NAMALWA (cell line): ENCODE measurements at places on chromosomes 2 and 18.
A peak's percentile ranks its signal among the peaks of the same experiment; 100 is the strongest.

DNA sequence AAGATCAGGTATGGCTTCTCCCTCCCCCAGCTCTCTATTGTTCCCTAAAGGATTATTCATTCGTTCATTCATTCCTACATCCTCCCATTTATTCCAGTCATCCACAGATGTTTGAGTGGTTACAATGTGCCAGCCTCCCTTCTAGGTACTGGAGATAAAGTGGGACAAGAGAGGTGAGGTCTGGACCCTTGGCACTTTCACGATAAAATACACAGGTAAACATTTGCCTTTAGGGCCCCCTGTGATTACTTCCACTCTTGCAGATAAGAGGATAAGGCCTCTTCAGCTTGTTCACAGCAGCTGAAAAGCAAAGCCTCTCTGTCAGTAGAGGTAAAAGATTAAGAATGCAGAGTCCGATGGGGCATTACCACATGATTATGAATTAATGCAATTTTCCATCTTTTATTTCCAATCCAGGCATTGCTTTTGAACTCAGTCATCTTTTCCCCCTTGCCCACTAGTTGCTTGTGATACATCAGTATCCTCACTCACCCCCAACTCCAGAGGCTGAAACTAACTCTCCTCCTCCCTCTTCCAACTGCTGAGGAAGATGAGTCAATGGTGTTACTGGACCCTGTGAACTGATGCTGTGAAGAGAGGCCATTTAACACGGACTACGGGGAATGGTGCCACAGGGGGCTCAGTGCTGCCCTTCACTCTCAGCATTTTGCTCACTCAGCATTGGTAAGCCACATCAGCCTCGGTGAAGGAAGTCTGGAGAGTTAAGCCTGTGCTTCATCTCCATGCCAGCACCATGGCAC, 1.1 kb upstream of the DPP4 start:
- DNase-seq = no peak

- DNase-seq = no peak
These were observed 10.6 kb downstream of the PTPRM start for GRCh38 chr18:7577706-7578105.

DNA sequence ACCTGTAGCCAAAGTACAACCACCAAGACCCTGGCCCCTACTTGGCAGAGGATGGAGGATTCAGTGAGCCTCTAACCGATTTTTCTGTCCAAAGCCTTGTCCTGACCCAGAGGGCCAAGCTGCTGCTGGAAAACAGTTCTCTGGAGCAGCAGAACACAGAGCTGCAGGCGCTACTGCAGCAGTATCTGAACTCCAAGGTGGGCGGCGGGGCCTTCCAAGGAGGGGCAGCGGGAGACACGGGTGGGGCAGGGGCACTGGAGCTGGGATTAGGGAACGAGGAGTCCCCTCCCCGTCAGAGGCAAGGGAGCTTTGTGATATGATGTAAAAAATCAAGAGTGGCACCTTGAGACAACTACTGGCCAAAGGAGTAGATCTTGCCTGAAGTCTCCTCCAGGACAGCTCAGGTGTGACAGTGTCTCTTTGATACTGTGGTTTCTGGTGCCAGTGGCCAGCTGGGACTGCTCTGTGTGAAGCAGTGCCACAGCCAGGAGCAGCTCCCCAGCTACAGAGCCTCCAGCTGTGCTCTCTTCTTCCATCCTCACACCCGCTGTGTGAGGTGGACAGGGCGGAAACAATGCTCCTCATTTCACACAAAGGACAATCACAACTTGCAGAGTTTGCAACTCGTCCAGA, 22.8 kb downstream of the OTOF start:
- DNase-seq = no peak

DNA sequence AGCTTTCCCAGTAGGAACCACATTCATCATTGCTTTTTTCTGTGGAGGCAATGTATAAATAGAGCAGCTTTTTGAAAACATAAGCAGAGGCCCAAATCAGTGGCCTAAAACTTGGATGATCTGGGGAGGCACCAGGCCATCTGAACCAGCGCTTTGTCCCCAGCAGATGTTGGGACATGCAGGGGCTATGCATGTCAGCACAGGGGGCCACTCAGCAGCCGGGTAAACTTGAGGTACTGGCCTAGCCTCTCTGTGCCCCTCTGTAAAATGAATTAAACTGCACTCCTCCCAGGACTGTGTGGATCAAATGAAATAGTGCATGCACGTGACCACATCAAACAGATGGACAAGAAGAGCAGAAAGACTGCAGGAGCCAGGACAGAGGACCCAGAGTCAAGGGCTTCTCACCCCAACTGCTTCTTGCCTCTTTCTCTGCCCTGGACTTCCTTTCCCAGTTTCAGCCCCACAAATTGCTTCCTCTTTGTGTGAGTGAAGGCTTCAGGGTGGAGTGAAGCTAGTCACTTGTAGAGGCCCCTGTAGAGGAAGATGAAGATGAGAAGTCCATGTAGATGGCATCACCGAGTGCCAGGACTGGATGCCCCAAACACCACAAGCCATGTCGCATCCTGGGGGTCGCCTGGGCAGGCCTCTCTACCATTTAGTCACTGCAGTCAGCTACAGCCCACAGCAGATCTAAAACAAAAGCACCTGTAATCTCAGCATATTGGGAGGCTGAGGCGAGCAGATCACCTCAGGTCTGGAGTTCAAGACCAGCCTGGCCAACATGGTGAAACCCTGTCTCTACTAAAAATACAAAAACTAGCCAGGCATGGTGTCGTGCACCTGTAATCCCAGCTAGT, 53.2 kb downstream of the IMPA2 start:
- no peak for DNase-seq

DNA sequence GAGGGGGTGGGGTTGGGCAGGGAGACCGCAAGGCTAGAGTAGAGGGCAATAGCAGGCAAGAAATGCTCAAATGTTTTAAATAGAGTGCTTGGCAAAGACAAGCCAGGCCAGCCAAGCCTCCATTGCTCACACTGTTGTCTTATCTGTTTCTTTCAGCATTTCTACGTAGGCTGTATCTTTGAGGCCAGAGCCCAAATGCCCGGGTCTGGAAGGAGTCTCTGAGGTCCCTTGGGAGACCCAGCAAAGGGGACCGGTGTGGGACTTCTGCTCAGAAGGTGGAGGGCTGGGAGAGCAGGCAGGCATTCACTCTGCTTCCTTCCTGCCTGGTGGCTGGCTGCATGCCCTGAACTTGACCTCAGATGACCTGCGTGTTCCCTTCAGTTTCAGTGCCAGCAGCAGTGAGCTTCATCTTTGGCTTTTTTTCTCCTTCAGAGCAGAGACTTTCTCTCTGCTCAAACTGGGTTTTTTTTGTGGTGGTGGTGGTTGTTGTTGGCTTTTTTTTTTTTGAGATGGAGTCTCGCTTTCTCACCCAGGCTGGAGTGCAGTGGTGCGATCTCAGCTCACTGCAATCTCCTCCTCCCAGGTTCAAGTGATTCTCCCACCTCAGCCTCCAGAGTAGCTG, 13.7 kb upstream of the TET3 start:
- peak; percentile 75 for DNase-seq

DNA sequence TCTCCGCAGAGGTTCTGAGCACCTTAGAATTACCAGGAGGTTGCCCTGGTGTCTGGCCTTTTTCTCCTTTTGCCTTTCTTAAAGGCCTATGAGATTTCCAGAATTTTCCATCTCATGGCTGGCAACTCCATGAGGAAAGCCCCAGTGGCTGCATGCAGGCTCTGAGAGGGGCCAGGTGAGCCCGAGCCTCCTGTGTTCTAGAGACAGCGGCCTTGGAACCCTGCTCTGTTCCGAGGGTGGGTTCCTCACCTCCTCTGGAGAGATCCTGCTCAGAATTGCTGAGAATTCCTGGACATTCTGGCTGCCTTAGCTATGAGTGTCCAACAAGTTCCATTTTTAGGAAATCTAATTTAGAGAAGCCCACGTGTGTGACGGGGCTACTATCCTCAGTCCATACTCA, 35.7 kb upstream of the HPCAL1 start:
- DNase-seq = no peak

GRCh38 chr2:239393388-239393940, 7.4 kb downstream of the HDAC4 start:
- no peak for DNase-seq
